Kidney epithelial cell (primary cell): ENCODE measurements at places on chromosomes 12 and 14. TPM values are rescaled to one million over a fixed set of nuclear protein-coding genes. Genes with fewer than 3 reads are reported as not detected.

The GTF2A1 gene
- total RNA-seq = 24.7 and 31.9 TPM in 2 replicates

DNA sequence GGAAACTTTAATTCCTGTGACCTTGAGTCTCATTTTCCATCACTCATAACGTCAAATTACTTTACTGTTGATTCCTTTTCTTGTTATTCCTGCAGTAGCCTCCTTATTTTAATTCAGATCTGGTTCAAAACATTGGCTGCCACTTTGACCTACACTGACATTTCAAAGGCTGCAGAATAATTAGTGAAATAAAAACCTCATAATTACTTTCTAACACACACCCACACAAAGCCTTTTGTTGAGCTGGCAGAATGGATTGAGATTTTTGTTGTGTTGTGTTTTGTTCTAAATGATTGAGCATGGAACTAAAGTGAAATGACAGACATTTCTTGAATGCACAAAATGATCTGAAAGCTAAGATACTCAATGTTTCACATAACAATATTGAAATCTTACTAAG lies 507.5 kb upstream of the STXBP6 start:
- DNase-seq = no peak

- DNase-seq = no peak
These were observed 972.2 kb upstream of the TMEM132C start for GRCh38 chr12:127294651-127295210.

GRCh38 chr12:96395236-96395635 lies 5.0 kb downstream of the CDK17 start:
- no peak for DNase-seq

The DDHD1 gene
- total RNA-seq = 7.0 and 8.9 TPM in 2 replicates

- no peak for DNase-seq
These were observed 637.8 kb downstream of the DIO2 start for GRCh38 chr14:79573486-79573885.

DNA sequence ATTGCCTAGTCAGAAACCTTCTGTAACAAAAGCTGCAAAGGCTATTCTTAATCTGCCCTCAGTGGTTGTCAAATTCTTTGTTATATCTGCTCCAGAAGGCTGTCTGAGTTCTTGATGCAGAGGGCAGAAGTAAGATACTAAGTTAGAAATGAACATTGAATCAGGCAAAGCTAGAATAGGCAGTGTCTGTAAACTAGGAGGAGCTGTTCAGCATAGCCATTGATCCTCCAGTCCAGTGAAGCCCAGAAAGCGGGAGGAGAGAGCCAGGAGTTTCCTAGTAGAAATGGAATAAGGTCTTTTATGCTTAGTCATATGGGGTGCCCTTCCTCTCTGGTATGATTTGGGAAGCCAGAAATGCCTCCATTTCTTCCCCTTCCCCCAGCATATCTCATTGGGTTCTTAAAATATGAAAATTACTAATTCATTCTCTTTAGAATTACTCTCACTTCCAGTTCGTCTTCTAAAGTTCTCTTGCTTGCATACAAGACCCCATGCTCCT lies 76.2 kb downstream of the APAF1 start:
- DNase-seq = no peak
